ENCODE measurements at places on chromosomes 2 and 18. TPM values are rescaled to one million over a fixed set of nuclear protein-coding genes. Genes with fewer than 3 reads are reported as not detected.

BUB1 gene
- polyA plus RNA-seq: 5.3 TPM

SLC4A5 gene
- polyA plus RNA-seq: 0.33 TPM

RAB17 gene
- 7.0 TPM for polyA plus RNA-seq

CDKL4 gene
- polyA plus RNA-seq: not detected

ESCO1 gene
- polyA plus RNA-seq: 8.9 TPM

All from esophagus (tissue), 2 donors.